ENCODE measurements at places on chromosomes 1 and 21. TPM values are rescaled to one million over a fixed set of nuclear protein-coding genes. Genes with fewer than 3 reads are reported as not detected.

The NUP210L gene
- not detected for total RNA-seq

- no peak for DNase-seq
Observed at GRCh38 chr1:214270097-214270650, 10.8 kb upstream of the SMYD2 start.

The PDZK1 gene
- total RNA-seq, result 0.91 TPM

DNA sequence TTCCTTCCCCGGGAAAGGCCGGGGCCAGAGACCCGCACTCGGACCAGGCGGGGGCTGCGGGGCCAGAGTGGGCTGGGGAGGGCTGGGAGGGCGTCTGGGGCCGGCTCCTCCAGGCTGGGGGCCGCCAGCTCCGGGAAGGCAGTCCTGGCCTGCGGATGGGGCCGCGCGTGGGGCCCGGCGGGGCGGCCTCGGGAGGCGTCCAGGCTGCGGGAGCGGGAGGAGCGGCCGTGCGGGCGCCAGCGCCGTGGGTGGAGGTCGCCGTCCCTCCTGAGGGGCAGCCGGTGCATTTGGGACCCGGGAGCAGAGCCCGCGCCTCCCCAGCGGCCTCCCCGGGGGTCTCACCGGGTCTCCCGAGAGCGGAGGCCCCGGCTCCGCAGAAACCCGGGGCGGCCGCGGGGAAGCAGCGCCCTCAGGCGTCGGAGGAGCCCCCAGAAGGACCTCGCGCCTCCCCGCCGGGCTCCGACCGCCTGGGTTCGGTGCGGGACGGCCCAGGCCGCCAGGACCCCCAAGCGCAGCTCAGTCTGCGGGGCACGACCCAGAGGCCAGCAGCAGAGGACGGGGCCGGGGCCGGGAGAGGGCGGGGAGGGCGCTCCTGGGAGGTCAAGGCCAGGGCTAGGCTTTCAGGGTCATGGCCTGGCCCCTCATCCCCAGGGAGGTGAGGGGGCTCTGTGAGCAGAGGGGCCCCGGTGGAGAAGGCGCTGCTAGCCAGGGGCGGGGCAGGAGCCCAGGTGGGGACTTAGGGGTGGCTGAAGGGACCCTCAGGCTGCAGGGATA, 7.2 kb upstream of the SLX9 start:
- no peak for DNase-seq

The ANKRD45 gene
- 9.5 TPM for total RNA-seq

DNA sequence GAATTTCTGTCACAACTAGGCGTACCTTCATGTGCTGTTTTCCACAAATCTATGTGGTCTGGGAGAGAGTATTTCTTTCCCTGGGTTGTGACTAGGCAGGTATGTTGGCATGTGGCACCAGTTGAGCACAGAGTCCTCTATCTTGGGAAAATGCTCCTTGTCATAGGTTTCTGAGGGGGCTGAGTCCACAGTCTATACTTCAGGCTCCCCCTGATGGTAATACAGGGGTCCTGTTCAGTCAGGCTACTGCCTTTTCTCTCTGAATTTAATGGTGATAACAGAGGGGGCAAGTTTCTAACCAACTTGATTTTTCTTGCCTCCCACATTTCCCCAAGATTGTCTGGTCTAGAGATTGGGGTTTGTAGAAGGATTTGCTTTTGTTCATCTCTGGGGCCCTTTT, 35.8 kb downstream of the VANGL1 start:
- no peak for DNase-seq
